Left renal pelvis (tissue), 4 donors: ENCODE measurements at places on chromosomes 12 and 14. TPM values are rescaled to one million over a fixed set of nuclear protein-coding genes. Genes with fewer than 3 reads are reported as not detected.

DNA sequence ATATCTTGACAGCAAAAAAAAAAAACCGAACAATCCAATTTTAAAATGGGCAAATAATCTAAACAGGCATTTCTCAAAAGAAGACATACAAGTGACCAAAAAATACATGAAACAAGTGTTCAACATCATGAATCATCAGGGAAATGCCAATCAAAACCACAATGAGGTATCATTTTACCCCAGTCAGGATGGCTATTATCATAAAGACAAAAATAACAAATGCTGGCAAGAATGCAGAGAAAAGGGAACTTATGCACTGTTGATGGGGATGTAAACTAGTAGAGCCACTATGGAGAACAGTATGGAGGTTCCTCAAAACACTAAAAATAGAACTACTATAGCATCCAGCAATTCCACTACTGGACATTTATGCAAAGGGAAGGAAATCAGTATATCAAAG is 448.2 kb downstream of the RGS6 start:
- no peak for DNase-seq

DNA sequence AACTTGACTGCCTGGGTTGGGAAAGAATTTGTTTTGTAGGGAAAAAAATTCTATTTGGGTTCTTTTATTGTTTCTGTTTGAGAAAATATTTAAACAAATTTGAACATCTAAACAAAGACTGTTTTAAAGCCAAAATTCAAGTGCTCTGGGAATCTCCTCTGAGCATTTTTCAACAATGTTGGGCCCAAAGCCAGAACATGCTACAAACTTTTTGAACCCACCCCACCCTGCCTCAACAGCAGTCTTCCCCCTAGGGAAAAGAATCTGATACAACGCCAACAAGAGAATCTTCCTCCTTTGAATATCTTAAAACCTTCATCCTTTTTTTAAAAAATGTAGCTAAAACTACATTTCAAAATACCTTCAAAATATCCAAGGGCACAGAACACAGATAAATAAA is 20.4 kb upstream of the NID2 start:
- no peak for DNase-seq

DNA sequence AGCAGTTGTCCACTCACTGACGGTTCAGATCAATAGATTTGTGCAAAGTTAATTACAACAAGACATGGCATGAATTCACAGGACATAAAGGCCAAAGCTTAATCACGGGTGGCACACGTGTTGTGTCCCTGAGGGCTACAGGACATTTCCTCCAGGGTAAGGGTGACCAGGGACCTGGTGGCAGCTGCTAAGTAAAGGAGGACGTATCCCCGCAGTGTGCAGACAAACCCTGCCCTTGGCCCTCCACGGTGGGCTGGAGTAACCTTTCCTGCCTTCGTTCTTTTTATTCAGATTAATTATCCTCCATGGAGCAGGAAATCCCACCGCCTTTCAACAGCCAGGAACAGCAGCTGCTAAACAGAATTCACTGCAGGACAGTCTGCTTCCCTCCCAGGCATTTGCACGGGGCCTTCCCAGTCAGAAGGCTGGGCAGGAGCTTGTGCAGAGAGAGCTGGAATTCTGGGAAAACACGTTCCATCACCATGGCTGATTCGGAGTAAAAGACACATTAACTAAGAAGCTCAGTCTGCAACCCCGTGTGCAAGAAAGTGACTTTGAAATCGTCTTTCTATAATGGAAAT is 289.9 kb upstream of the SFSWAP start:
- DNase-seq = no peak

DNA sequence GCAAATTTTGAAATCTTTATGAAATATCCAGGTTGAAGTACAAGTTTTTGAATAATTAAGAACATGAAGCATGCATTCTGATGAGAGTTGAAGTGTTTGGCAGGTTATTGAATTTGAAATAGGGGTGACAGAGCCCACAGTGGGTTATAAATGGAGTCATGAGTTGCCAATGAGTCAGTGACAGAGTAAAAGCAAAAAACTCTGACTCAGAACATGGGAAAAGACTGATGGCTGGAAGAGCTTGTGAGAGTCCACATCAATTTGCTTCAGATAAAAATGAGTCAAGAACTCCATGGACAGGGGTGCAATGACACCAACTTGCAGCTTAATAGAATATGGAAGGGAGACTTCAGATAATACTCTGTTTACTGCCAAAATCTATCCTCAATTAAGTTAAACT is 105.3 kb downstream of the SLC6A15 start:
- DNase-seq = no peak

- DNase-seq = no peak
Measured at GRCh38 chr12:70691018-70691672, 53.9 kb upstream of the PTPRB start.

GRCh38 chr12:126474703-126475102 is 1409.5 kb downstream of the AACS start:
- no peak for DNase-seq

DNA sequence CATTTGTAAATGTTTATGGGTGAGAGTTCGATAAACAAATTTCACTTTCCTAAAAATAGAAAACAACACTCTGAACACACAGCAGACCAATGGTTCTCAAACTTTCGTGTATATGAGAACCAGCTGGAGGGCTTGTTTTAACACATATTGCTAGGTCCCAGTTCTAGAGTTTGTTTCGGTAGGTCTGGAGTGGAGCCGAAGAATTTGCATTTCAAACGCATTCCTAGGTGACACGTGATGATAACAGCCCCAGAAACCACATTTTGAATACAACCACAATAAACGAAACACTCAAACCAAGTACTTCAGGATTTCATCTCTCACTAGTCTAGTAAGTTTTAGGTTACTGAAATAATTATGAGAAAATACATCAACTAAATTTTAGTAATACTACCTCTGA is 17.1 kb downstream of the SEC23A start:
- no peak for DNase-seq

DNA sequence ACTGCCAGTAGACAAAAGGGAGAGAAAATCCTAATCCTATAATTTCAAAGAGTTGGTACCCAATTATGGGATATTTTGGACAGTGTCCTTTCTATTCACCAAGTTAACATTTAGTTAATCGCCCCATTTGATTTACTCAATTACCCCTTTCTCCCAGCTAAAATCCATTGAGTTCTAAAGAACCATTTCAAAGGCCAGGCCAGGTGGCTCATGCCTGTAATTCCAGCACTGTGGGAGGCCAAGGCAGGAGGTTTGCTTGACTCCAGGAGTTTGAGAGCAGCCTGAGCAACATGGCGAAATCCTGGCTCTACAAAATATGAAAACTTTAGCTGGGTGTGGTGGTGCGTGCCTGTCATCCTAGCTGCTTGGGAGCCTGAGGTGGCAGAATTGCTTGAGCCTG is 5.5 kb upstream of the GPR19 start:
- no peak for DNase-seq

GRCh38 chr14:77424862-77425261 is 1.5 kb upstream of the NOXRED1 start:
- no peak for DNase-seq

- no peak for DNase-seq
Measured at GRCh38 chr12:108757856-108758255, 26.5 kb upstream of the CORO1C start.

MNAT1 gene
- polyA plus RNA-seq = 48.0 TPM

TPPP2 gene
- polyA plus RNA-seq = 2.8 TPM

RNASE3 gene
- 0.34 TPM for polyA plus RNA-seq

KRT8 gene
- polyA plus RNA-seq = 285 TPM

TAS2R42 gene
- polyA plus RNA-seq = not detected

IL26 gene
- not detected for polyA plus RNA-seq

PDE3A gene
- 20.5 TPM for polyA plus RNA-seq

SERPINA1 gene
- 48.2 TPM for polyA plus RNA-seq
